Kidney capillary endothelial cell (primary cell): ENCODE measurements at places on chromosomes 5 and 9.

GRCh38 chr5:118883362-118883761 lies 105.0 kb downstream of the DTWD2 start:
- no peak for DNase-seq

DNA sequence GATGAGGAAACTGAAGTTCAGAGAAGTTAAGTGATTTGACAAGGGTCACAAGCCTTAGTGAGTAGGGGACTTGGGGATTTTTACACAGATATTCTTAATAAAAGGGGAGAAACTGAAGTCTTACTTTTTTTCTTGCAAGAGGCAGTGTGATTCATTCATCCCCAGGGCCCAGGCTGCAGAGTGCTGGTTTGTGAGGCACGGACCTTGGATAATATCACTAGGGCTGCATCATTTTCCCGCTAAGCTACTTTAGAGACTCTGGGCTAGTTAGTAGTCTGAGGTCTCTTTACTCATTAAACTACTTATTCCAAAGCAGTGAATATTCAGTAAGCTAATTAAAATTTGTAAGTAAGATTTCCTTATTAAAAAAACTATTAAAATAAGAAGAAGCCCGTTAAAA lies 195.0 kb downstream of the PBX3 start:
- no peak for DNase-seq

- DNase-seq = peak; percentile 87
These were observed 75.5 kb downstream of the EPB41L4B start for GRCh38 chr9:109245310-109245897.

GRCh38 chr5:1516615-1517601 lies 6.9 kb downstream of the LPCAT1 start:
- no peak for DNase-seq

- peak; percentile 45 for DNase-seq
These were observed at the start of gene OLFM1 for GRCh38 chr9:135087489-135087792. Gene OLFM1 (plus strand): TSS chr9:135087668. CDS start chr9:135087990, 322 bp downstream.

DNA sequence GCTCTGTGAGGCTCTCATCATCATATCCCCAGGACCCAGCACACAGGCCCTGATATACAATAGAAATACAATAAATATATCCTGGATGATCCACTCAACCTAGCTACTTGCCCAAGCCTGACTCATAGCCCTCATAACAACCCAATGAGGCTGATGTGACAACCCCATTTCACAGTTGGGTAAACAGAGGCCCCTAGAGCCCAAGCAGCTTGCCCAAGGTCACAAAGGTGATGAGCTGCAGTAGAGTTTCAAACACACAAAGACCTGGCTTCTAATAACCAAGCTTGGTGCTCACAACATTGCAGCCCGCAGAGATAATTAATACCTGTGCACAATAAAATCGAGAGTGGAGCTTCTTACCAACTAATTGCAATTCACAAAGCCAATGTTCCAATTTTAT lies 3.2 kb upstream of the AKNA start:
- DNase-seq = no peak

DNA sequence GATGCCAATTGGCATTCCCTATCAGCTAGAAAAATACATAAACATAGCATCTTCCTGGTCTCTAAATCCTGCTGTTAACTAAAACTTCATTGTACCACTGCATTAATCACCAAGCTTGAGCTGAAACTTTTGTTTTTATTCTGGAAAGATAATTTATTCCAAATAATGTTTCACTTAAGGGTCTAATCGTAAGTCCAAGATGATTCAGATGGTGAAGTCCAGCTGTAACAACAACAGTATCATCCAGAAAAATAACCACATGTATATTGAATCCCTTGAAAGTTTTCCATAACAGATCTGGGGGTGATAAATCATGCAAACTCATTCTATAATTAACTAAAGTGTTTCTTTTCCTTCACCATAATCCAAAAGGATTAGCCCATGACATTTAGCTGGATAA lies 23.9 kb downstream of the RORB start:
- no peak for DNase-seq

GRCh38 chr9:72255569-72255968 lies 106.3 kb downstream of the GDA start:
- DNase-seq = no peak

DNA sequence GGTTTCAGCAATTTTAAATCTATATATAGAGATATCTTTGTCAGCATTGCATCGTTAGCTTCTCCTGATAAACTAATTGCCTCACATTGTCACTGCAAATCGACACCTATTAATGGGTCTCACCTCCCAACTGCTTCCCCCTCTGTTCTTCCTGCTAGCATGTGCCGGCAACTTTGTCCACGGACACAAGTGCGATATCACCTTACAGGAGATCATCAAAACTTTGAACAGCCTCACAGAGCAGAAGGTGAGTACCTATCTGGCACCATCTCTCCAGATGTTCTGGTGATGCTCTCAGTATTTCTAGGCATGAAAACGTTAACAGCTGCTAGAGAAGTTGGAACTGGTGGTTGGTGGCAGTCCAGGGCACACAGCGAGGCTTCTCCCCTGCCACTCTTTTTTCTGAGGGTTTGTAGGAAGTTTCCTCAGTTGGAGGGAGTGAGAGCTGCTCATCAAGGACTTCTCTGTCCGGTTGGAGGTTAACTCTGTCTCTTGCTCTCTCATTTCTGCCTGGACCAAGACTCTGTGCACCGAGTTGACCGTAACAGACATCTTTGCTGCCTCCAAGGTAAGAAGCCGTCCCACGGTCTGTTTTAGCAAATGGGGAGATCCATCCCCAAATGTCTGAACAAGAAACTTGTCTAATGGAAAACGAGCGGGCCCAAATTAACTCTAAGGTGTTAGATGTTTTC lies at the start of gene IL4:
Gene IL4 (plus strand): TSS at position 51 of the 692 bp plus-strand sequence. CDS start 62 bp downstream, at position 113.
- no peak for DNase-seq

- no peak for DNase-seq
These were observed 39.2 kb downstream of the NUP188 start for GRCh38 chr9:128986671-128987070.

GRCh38 chr5:59390989-59391388 lies 502.5 kb downstream of the PDE4D start:
- DNase-seq = no peak

DNA sequence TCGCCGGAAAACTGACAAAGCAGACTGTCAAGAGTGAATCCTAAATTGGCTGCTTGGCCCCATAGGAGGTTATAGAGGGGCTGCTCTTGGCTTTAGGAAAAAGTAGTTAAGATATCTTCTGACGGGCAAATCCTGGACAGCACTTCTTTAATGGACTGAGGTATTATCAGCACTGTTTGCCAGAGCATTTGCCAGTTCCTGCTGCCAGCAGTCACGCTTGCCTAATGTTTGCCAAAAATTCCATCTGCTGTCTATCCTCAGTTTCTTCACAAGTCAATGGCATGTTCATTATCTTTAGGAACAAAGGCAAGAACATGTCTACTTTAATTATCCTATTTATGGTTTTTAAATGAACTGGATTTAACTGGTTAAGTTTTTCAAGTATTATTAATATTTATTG lies 25.8 kb upstream of the SREK1 start:
- DNase-seq = no peak

GRCh38 chr5:172194985-172195774 lies 1.2 kb downstream of the EFCAB9 start:
- DNase-seq = no peak

GRCh38 chr9:91845879-91846278 lies 104.1 kb downstream of the ROR2 start:
- DNase-seq = no peak

DNA sequence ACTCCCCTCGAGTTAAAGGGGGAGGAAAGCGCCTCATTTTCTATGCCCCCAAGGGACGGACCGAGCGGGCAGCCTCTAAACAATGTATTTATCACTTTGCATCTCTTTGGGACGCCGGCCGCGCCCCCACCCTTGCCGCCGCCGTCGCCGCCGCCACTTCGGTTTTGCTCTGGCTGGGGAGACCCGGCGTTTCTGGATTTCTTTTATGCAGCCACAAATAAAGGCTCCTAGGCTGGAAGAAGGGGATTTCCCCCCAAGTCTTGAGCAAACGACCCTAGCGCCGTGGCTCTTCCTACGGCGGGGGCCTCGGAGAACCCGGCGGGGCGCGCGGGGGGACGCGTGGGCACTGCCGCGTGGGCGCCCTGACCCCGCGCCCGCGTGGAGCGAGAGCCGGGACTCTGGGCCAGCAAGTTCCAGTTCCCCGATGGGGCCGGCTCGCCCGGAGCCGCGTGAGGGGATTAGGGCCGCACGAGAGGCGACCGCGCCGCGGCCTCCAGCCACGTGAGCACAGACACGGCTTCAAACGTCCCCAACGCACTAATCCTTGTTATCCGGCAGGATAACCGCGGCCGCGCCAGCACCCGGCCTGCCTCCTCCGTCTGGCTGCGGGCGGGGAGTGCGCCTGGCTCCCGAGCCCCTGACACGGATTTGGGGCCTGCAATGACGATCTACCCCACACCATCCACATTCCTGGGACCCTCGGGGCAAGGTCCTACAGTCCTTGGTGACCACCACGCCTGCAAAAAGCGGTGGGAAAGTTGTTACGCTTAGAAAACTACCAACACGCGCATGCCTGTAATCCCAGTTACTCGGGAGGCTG lies 7.9 kb upstream of the NEUROG1 start:
- DNase-seq = no peak

- no peak for DNase-seq
These were observed 877.7 kb downstream of the TLE1 start for GRCh38 chr9:80811656-80812055.
